Activated CD8-positive, alpha-beta memory T cell treated with anti-CD3 and anti-CD28 coated beads for 4 hours (primary cell): ENCODE measurements at places on chromosomes 3 and 15.

DNA sequence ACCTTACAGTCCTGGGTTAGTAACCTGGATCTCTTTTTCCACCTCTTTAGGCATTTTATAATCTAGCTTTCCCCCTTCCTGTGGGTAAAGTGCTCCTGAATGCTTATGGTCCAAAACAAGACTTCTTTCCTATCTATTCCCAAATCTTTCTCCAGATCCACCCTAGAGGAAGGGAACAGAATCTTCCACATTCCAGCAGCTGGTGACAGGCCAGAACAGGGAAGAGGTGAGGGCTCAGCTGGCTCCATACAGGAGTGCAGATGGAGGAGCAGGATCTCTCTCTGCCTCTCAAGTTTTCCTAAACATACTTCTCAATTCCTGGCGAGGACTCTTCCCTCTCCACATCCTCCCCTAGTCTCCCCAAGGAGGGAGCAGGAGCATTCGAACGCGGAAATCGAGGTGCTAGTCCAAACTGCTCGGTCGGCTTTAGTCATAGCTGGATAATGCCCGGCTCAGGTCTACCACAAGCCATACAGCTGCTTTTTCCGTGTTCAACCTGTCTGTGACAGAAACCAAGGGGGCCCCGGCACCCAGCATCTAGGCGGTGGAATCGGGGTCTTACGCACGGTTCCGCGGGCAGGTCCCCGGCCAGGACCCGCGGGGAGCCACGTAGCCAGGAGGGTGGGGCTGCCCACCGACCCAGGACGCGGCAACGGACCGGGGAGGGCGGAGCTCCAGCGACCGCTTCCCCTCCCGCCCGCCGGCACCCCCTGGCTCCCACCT lies 4.0 kb downstream of the RASSF1 start:
- no peak for DNase-seq

DNA sequence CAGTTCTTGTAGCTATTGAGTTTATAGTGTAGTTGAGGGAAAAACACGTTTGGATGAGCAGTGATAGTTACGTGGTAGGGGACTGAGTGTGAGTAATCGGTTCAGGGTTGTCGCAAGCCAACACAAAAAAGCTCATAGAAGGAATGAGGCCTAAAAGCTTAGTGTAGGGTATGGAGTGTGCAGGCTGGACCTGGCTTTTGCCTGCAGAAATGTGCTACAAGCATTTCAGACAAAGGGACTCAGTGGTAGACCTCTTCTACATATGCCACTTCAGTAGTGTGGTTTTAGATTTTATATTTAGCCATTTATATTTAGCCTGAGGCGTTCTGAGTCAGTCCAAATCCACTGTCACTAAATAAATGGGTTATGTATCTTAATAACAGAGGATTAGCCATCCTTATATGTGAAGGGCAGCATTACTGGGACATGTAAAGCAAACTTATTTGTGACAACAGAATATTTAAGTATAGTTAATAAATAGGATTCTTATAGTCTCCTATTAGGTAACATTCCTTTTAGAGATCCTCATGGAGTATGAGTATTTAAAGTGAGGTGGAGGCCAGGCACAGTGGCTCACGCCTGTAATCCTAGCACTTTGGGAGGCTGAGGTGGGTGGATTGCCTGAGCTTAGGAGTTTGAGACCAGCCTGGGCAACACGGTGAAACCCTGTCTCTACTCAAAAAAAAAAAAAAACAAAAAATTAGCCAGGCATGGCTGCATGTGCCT lies 21.8 kb downstream of the ATP2C1 start:
- no peak for DNase-seq

GRCh38 chr3:9807981-9808344 lies 2.1 kb upstream of the TTLL3 start:
- no peak for DNase-seq

DNA sequence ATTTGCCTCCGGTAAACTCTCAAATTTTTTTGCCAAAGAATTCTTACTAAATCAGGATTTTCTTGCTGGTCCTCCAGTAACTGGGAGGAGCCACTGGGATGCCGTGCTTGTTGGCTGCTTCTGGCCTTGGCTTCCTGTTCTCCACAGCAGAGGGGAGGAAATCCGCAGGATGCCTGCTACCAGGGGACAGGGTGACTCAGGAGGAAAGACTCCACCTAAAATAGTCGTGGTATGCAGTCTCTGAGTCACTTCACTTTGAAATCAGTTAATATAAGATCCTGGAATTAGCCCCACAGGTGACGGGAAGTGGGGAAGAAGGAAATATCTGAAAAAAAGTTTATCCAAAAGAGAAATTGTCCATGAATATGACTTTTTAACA lies 6.5 kb upstream of the TM4SF18 start:
- no peak for DNase-seq

GRCh38 chr3:85360742-85361387 lies 402.1 kb downstream of the CADM2 start:
- no peak for DNase-seq

DNA sequence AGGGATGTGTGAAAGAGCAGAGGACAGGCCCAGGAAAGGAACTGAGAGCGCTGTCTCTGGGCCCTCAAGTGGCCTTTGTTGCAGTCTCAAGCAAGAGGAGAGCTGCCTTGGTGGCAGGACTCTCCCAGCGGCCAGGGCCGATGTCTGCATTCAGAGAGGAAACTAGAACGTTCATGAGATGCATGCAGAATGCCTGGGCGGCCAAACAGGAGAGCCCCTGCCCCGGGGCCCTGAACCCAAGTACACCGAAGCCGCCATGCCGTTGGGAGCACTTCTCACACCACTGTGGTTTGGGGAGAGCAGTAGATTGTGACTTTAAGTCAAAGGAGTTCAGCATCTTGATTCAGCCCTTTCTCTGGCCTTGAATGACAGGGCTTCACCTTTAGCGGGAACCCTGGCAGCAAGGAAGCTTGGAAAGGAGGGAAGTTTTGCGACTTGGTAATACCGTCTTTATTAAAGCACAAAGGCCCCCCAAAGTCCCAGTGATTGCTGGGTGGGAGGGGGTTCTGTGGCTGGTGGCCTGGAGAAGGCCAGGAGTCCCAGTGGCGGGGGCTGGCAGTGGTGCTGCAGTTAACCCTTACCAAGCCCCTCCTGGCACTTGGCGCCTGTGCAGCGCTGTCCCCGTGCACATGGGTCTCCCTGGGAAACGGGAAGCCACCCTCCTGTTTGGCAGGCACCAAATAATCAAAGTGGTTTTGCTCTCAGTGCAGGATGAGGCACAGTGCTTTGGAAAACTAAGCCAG lies 36.2 kb downstream of the SLC6A11 start:
- no peak for DNase-seq
